Common myeloid progenitor, CD34-positive (primary cell): ENCODE measurements at places on chromosomes 13 and 19.
A peak's percentile ranks its signal among the peaks of the same experiment; 100 is the strongest.

DNA sequence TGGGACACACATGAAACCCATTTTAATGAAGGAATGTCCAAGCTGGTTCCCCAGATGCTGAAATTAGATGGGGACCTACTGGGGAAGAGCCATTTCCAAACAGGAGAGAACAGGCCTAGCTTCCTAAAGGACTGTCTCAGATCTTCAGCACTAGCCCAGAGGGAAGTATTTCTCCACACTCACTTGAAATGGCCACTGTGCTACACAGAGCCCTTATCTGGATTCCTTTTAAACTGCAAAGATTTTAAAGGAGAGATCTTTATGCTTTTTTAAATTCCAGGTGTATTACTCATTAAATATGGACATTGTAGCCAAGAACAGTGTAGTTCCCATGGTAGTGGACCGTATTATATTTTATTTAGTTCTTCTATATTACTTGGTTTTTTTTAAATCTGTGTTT, 255.3 kb downstream of the SHISA2 start:
- no peaks in the 10 kb centered on the region for H3K36me3 ChIP-seq
- H3K4me1 ChIP-seq, result no peaks in the 10 kb centered on the region
- no peak overlapping the region for H3K27ac ChIP-seq
- no peaks in the 10 kb centered on the region for H3K27me3 ChIP-seq
- no peak for DNase-seq
- H3K4me3 ChIP-seq, result no peak overlapping the region

DNA sequence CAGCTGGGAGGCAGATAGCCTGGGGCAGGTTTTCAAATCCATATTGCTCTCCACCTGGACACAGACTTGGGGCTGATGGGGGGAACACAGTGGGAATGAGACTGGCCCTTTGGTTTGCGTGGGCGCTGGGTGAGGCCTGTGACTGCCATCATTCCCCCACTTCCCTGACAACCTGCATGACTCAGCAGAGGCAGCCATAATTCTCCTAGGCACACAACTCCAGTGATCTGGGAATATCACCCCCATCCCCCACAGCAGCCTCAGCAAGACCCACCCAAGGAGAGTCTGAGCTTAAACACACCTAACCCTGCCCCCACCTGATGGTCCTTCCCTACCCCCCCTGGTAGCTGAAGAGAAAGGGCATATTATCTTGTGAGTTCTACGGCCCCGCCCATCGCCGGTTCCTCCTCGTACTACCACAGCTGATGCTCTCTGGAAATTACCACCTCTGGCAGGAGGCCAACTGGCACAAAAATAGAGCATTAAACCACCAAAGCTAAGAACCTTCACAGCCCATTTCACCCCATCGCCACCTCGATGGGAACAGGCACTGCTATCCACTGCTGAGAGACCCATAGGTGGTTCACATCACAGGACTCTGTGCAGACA, 71.0 kb downstream of the RNF17 start:
- DNase-seq, result peak; percentile 10
- H3K4me1 ChIP-seq, result no peaks in the 10 kb centered on the region
- H3K27me3 ChIP-seq, result no peaks in the 10 kb centered on the region
- H3K27ac ChIP-seq, result no peak overlapping the region
- no peaks in the 10 kb centered on the region for H3K36me3 ChIP-seq

DNA sequence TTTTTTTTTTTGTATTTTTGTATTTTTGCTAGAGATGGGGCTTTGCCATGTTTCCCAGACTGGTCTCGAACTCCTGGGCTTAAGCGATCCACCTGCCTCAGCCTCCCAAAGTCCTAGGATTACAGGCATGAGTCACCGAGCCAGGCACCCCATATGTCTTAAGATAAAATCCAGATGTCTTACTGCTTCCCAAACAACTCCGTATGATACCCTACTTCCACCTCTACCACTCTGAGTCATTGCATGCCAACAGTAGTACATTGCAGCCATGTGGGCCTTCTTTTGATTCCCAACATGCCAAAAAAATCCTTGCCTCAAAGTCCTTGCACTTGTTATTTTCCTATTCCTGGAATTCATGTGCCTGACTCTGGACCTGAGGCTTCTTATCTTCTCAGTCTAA, 799.2 kb downstream of the GPC5 start:
- H3K27ac ChIP-seq, result no peak overlapping the region
- no peaks in the 10 kb centered on the region for H3K36me3 ChIP-seq
- H3K4me3 ChIP-seq, result no peak overlapping the region
- DNase-seq, result no peak

- H3K4me1 ChIP-seq, result no peaks in the 10 kb centered on the region
- no peak for DNase-seq
- no peak overlapping the region for H3K4me3 ChIP-seq
- H3K27me3 ChIP-seq, result no peaks in the 10 kb centered on the region
- peaks cover 72% of the 10 kb centered on the region for H3K36me3 ChIP-seq
- H3K27ac ChIP-seq, result no peak overlapping the region
These were observed 11.7 kb downstream of the NOP53 start for GRCh38 chr19:47756953-47757608.

DNA sequence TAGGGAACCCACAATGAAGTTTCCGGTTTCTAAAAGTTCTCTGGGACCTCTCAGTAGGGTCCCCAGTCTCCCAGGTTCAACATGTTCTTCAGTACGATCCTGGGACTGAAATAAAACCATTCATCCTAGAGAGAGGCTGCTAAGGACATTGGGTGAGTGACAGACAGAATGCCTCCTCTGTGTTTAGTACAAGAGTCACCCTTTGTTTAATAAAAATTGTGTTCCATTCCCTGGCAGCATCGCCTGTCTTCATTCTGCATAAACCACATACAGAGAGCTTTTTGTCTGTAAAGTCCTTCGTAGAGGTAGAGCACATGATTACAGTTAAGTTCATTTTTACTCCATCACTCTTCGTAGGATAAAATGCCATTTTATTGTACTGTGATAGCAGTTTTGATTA, 95.3 kb upstream of the GPR12 start:
- no peak overlapping the region for H3K27ac ChIP-seq
- no peaks in the 10 kb centered on the region for H3K4me1 ChIP-seq
- no peaks in the 10 kb centered on the region for H3K36me3 ChIP-seq
- H3K4me3 ChIP-seq, result no peak overlapping the region

DNA sequence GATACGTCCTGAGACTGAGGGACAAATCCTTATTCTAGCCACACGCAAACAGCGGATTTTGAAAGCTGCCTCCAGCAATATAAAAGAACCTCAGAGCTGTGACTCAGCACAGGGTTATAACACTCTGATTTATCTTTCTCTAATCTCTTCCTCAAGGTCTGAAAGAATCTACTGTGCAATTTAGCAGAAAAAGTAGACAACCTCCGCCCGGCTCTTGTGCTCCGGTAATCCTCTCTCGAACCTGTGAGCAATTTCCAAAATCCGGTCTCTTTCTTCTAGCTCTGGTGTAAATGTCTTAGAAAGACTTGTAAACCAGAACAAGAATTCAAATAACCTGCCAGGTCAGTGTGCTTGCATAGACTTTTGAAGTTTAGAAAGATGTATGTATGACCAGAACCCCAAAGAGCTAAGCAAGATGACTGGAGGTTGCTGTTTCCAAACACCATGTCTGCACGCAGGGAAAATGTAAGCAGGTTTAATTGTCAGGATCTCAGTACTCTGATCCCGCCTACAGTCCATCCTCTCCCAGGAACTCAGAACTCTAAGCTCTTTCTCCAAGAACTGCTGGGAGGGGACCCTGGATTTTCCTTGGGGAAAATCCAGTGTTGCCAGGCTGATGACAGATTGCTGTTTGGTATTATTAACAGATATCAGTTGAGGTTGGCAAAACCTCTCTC, 338.1 kb downstream of the RFC3 start:
- H3K27me3 ChIP-seq, result no peaks in the 10 kb centered on the region
- no peaks in the 10 kb centered on the region for H3K36me3 ChIP-seq
- peaks cover 22% of the 10 kb centered on the region for H3K4me1 ChIP-seq
- H3K27ac ChIP-seq, result no peak overlapping the region

- no peak overlapping the region for H3K27ac ChIP-seq
- H3K27me3 ChIP-seq, result no peaks in the 10 kb centered on the region
- DNase-seq, result no peak
- peaks cover 34% of the 10 kb centered on the region for H3K36me3 ChIP-seq
- H3K4me3 ChIP-seq, result no peak overlapping the region
- H3K4me1 ChIP-seq, result no peaks in the 10 kb centered on the region
These were observed 2.2 kb downstream of the PRR22 start for GRCh38 chr19:5782322-5782721.

DNA sequence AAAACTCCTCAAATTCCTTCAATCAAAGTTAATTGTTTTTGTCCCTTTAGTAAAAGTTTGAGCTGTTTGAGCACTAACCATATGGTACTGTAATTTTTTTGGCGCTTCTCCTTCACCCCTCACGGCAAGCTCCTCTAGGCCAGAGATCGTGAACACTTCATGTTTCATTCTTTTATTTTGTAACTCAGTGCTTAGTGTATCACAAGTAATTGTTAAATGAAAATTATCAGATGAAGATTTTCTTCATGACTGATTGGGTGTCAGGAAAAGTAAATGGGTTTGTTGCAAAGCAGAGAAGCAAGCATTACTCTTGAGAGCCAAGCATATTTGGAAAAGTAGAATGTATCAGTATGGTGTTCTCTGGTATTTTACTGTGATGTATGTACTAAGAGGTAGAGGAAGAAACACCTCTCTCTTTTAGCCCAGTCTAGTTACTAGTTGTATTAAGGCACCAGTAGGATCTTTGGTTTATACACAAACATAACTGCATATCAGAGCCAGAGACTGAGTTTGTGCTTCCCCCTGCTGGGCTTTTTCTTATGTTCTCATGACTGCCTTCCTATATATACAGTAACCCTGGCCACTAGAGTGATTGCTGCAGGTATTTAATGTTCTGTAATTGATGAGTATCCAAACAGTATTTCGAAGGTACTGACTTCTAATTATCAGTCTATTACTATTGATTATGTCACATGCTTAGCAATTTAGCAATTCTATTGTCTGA, 202.3 kb upstream of the KLHL1 start:
- H3K27ac ChIP-seq, result no peak overlapping the region
- no peaks in the 10 kb centered on the region for H3K27me3 ChIP-seq
- peak; percentile 29 for DNase-seq
- H3K4me3 ChIP-seq, result no peak overlapping the region
- H3K36me3 ChIP-seq, result no peaks in the 10 kb centered on the region
- H3K4me1 ChIP-seq, result no peaks in the 10 kb centered on the region

DNA sequence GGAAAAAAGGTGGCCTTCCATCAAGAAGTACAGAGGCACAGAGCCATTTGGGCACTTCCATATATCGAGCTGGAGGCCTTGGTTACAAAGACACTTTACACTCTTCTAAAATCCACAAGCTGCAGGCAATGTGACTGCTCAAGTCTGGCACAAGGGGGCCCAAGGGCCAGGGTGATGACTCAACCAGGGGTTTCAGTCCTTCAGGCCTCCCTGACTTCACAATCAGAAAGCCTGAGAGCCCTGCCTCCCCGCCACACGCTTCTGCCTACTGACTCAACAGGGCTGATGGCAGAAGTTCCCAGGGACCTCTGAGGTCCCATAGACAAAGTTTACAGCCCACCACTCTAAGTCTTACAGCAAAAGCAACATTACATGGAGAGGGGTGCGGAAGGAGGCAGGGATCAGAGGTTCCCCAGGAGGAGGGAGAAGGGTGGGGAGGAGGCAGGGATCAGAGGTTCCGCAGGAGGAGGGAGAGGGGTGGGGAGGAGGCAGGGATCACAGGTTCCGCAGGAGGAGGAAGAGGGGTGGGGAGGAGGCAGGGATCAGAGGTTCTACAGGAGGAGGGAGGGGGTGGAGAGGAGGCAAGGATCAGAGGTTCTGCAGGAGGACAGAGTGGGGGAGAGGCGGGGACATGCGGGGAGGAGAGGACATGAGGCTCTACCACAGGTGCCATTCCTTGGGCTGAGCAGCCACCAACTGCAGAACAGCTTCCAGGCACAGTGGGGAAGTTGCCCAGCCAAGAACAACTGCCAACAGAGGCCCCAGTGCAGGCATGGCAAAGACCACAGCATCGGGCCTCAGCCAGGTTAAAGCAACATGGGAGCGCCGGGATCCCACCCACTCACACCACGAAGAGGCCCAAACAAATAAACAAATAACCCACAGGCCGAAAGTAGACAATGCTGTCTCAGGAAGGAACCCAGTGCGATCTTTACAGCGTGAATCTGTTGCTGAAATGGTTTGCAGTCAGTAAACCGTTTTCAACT, 52.0 kb downstream of the SLC7A1 start:
- H3K36me3 ChIP-seq, result peaks cover 10% of the 10 kb centered on the region
- no peak overlapping the region for H3K4me3 ChIP-seq
- no peaks in the 10 kb centered on the region for H3K27me3 ChIP-seq
- peaks cover 4% of the 10 kb centered on the region for H3K4me1 ChIP-seq
- H3K27ac ChIP-seq, result no peak overlapping the region

GRCh38 chr19:46451352-46451751, 20.0 kb downstream of the PNMA8A start:
- no peak overlapping the region for H3K27ac ChIP-seq
- H3K36me3 ChIP-seq, result no peaks in the 10 kb centered on the region
- H3K4me1 ChIP-seq, result no peaks in the 10 kb centered on the region
- no peak overlapping the region for H3K4me3 ChIP-seq

DNA sequence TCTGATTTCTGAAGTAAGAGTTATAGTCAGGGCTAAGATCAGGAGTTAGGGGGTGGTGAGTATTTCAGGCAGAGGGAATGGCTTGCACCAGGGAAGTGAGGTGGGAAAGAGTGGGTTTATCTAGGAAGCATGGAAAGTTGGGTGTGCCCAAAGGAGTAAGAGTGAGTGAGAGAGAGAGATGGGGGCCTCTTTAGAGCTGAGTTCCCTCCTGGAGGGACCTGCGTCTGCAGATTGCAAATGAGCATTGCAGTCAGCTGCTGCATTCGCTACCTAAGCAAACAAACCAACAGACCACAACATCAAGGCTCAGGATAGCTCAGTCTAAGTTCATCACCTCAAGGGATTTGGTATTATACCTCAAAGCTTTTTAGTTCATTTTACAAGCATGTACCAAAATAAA, 405.8 kb downstream of the FGF9 start:
- H3K27me3 ChIP-seq, result no peaks in the 10 kb centered on the region
- H3K36me3 ChIP-seq, result no peaks in the 10 kb centered on the region
- H3K4me1 ChIP-seq, result no peaks in the 10 kb centered on the region
- no peak for DNase-seq
- H3K4me3 ChIP-seq, result no peak overlapping the region

- H3K27me3 ChIP-seq, result peaks cover 3% of the 10 kb centered on the region
- H3K4me3 ChIP-seq, result no peak overlapping the region
- H3K27ac ChIP-seq, result no peak overlapping the region
- H3K4me1 ChIP-seq, result no peaks in the 10 kb centered on the region
- no peak for DNase-seq
These were observed 112.5 kb downstream of the SOX1 start for GRCh38 chr13:112179421-112179820.

DNA sequence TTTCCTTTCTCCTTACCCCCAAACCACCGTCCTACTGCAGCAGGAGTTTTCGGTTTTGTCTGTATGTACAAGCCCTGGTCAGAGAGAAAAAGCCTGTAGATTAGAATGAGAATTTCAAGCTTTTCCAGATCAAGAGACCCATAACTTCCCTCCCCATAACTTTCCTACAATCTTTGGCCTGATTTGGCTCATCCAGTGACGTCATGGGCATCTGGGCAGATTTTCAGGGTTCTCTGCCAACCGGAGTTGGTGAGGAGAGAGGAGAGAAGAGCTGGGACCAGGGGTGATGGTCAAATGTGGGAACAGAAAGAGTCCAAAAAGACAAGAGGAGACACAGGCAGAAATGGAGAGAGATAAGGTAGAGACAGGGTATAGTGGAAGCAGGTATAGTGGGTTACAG, 10.5 kb downstream of the IZUMO2 start:
- DNase-seq, result no peak
- no peak overlapping the region for H3K4me3 ChIP-seq
- H3K36me3 ChIP-seq, result no peaks in the 10 kb centered on the region
